ENCODE measurements at places on chromosomes 7 and 10.

GRCh38 chr7:22202141-22202540 is 154.8 kb downstream of the RAPGEF5 start:
- DNase-seq, result no peak

DNA sequence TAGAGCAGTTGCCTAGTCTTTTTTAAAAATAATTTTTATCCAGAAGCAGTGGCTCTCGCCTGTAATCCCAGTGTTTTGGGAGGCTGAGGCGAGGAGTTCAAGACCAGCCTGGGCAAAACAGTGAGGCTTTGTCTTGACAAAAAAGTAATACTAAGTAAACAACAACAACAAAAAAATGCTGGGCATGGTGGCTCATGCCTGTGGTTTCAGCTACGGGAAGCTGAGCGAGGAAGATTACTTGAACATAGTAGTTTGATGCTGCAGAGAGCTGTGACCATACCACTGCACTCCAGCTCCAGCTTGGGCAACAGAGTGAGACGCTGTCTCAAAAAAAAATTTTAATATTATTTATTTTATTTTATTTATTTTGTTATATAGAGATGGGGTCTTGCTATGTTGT is 31.3 kb upstream of the TPST1 start:
- no peak for DNase-seq

DNA sequence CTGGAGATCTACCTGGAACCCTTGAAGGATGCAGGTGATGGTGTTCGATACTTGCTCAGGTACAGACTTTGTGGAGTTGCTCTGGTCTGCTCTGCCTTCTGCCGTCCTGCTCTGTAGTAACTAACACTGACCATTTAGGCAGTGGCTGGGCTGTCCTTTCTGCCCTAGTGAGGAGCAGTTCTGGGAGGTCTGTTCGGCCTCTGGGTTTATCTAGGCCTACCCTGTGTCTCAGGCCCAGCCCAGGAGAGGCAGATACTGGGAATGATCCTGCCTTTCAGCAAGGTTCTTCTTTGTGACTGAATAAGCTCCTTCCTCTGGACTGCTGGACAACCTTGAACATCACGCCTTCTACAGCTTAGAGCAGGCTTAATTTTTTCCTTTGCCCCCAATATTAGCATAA is 1.7 kb downstream of the ZFYVE27 start:
- DNase-seq, result no peak

GRCh38 chr7:1028044-1028770 is 16.1 kb upstream of the GPR146 start:
- peak; percentile 90 for DNase-seq

DNA sequence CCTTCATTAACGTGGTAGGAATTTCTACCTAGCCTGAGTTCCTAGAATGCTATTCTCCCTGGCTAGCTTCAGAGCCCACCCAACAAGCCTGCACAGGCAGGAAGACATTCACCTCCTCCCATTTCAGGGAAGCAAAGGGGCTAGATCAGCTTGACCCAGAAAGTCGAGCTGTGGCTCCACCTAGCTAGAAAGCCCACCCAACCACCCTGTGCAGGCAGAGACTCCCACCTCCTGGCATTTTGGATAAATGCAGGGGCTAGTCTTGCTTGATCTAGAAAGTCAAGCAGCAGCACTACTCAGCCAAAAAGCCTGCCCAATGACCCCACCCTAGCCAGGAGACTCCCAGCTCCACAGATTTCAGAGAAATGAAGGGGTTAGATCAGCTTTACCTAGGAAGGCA is 479.5 kb downstream of the SDK1 start:
- DNase-seq, result no peak

DNA sequence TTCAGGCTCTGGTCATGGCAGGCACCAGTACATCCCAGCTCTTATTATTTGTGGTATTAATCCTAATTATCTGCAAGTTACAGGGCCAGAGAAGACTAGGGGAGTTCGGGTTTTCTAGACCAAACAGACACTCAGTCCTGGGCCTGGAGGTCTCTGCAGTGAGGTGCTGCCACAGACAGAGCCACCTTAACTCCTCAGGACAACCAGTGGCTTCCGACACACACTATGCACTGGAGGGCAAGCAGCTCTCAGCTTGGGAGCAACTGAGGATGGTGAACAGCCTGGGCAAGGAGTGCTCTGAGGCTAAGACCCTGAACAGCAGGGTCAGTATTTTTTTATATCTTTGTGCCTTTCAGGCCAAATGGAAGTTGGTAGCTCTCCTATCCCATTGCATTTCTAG is 19.0 kb downstream of the ACTA2 start:
- DNase-seq, result no peak

- DNase-seq, result peak; percentile 71
Measured at GRCh38 chr7:131249003-131249402, 78.7 kb upstream of the MKLN1 start.

DNA sequence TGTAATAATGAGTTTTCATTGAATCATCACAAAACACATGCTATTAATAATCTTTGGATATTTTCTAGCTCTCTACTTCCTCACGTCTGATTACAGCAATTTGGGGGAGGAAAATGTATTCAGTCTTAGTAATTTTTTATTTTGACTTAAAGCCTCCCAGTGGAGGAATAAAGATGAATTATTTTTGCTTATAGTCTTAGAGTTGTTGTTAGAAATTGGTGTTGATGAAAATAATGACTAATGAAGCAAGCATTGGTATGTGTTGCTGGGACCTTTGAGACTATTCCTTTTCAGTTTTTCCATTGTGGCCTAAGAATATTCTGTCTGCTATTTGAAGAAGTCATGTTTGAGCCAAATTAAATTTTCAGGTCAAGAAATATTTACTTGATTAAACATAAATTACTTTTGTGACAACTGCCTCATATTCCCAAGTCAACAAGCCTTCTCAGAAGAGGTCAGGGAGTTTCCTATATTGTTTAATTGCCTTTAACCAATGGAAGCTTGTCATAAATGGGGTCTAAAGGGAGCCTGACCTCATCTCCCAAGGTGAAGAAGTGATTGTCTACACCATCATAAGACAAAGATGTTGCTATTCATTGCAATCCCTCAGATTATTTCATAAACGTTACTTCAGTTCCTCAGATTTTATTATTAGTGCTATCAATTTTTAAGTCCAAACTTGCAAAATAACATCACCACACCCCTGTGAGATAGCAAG is 90.0 kb downstream of the ST7 start:
- DNase-seq, result no peak

GRCh38 chr7:31858055-31858454 is 171.0 kb downstream of the PPP1R17 start:
- DNase-seq, result no peak

DNA sequence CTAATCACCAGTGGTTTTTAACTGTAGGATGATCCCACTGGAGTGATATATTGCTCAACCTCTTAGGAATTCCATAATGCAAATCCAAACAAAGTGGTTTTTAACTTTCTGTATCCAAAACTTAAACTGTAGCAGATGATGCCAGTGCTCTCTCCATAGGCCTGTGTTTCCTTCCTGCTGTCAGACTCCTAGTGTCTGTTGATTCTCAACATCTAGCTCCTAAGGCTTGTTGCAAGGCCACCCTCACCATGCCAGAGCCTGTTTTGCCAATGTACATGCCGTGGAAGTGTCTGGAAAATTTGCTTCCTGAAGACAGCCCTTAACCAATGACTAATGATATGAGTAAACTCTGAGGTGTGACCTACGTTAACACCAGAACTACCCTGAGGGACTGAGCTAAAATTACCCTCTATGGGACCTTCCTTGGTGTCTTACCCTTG is 39.3 kb downstream of the C1GALT1 start:
- DNase-seq, result peak; percentile 65

- DNase-seq, result no peak
Measured at GRCh38 chr7:46450886-46451285, 529.8 kb upstream of the IGFBP3 start.

DNA sequence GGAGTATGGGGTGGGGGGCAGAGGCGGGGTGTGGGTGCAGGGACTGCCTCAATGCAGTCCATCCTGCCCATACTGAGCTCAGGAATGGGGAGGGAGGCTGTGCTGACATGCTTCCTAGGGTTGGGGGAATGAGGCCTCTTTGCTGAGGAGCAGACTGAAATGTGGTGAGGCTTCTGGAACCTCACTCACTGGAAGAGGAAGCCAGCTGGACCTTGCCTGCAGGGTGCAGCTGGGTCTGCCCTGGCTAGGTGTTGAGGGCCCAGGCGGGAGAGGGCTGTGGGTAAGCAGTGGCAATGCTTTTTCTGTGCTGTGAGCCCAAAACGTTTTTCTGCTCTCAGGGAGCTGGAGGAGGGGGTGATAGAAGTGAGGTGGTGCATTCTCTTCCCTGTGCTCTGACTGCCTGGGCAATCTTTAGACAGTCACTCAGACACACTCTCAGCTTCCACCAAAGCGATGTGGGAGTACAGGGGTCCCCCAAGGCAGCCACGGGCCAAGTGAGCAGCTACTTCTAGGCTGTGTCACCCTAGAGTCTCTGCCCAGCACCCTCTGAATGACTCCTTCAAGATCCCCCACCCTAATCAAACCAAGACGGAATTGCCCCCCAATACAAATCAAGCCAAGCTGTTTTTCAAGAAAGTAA is 41.1 kb upstream of the BMPR1A start:
- no peak for DNase-seq

- no peak for DNase-seq
Measured at GRCh38 chr7:157502701-157503111, 165.9 kb downstream of the DNAJB6 start.

DNA sequence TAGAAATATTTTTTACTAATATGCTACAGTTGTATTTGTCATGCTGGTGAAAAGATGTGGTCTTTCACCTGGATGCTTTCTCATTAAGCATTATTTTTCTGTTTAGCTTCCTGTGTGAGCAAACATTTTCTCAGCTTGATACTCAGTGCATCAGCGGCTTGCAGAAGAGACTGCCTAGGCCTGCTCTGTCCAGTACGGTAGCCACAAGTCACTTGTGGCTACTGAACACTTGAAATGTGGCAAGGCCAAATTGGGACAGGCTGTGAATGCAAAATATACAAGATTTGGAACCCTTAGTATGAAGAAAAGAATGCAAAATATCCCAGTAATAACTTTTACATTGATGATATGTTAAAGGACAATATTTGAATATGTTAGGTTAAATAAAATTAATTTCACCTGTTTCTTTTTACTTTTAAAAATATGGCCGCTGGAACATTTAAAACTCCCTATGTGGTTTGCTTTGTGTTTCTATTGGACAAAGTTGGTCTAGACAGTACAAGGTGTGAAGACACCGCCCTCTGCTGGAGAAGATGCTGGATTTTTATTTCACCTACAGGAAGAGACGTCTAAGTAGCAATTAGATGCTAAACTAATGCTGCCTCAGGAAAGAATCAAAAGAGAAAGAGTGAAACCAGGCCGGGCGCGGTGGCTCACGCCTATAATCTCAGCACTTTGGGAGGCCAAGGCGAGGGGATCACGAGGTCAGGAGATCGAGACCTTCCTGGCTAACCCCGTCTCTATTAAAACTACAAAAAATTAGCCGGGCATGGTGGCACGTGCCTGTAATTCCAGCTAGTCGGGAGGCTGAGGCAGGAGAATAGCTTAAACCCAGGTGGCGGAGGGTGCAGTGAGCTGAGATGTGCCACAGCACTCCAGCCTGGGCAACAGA is 5.3 kb downstream of the SRGN start:
- no peak for DNase-seq

DNA sequence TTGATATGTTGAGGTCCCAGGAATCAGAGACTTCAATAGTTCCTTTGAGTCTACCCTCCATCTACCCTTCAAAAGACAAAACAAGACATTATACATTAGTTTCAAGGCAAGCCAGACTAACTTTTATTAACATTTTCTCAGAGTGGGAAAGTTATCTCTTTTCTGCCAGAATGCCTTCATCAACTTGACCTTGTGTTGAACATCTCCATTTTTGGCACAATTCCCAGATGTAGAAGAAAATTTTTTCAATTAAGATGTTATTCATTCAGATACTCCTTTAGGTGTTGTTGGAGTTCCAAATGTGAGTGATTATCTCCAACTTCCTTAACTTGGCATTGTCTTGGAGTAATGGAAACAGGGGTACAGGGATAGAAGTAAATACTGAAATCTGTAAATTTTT is 59.1 kb downstream of the NRF1 start:
- no peak for DNase-seq

All from RWPE2 (cell line).